ENCODE measurements at places on chromosomes 2 and 18. TPM values are rescaled to one million over a fixed set of nuclear protein-coding genes. Genes with fewer than 3 reads are reported as not detected.

- peak; percentile 85 for DNase-seq
Observed at GRCh38 chr2:138026111-138027020, 62.1 kb downstream of the HNMT start.

- DNase-seq: no peak
Observed at GRCh38 chr2:64223055-64223454, 78.8 kb upstream of the PELI1 start.

ASAP2 gene
- total RNA-seq: 5.5 TPM

DNA sequence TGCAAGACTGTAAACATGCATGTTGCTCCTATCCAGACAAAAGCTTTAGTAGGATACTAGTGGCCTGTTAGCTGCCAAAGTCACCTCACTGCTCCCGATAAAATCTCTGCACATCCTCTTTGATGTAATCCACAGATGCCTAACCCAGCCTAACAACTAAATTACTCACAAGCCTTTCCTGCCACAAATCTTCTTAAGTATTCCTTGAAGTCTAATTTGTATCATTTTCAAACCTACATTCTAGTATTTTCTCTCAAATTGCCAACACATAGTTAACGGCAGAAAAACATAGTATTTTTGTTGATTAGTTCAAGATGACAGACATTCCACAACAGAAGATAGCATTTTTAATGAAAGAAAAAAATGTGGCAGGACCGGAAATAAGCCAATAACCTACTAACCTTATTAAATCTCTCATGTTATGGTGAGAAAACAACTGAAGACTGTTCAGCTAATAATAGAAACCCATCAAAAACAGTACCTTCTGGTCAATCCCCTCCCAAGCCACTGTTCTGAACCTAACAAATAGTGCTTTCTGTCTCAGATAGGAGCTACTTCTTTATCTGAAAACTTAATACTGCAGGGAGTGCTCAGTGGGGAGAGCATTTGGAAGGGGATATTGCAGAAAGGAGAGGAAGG lies at the start of gene MPP4:
MPP4 (minus strand) TSS at position 57 of the 639 bp plus-strand sequence. CDS start 4,690 bp downstream, outside the sequence.
- DNase-seq: peak; percentile 70

DNA sequence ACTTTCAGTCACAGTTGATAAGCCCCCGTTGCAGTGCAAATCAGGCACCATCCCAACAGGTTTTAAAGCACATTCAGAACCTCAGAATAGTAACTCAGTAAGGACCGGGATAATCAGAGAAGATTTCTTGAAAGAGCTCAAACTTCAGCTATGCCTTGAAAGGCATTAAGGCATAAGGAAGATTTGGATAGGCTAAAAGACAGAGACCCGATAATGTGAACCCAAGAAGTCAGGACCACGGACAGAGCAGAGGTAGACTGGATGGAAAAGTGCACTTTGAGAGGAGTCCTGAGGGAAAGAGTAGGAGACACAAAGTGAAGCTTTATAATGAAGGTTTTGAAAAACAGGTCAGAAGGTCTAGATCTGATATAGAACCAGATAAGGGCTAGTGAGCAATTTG lies 36.9 kb upstream of the KLF7 start:
- DNase-seq: no peak

GRCh38 chr2:119279666-119280065 lies 56.0 kb downstream of the STEAP3 start:
- no peak for DNase-seq

DNA sequence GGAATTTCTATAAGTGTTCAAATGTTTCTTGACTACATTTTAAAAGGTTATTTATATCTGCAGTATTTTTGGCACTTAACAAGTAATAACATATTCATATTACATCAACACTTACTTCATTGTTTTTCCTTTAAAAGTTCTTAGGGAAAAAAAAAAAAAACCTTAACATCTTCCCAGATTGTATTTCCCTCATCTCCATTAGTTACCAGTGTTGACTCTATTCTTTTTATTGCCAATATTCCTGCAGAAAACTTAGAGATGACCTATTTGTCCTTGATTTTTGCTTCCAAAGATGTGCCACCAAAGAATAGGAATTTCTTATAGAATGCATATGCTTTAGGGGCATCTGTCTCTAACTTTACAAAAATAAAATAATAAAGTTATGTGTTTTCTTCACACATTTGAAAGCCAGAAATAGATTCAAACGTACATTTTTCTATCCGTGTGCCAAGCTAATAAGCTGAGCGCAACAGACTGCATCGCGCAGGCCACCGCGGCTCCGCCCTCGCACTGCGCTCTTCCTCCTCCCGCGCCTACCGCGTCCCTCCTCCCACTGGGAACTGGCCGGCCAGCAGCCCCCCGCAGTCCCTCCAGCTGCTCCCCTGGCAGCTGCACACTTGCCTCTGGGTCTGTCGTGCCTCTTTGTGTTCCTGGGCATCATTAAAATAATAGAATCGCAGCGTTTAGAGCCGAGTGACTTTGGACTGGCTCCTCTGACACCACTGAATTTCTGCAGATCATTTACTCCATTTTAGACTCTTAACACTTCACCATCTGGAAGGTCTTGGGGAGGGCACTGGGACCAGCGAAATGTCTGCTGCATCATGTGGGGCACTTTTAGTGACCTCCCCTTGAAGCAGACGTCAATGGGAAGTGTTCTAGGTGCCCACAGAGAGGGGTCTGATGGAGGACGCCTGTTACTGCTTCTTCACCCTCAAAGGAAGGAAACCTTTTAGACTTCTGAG lies 21.2 kb upstream of the NAB1 start:
- peak; percentile 88 for DNase-seq

GRCh38 chr2:166000401-166000800 lies 46.8 kb upstream of the TTC21B start:
- no peak for DNase-seq

DNA sequence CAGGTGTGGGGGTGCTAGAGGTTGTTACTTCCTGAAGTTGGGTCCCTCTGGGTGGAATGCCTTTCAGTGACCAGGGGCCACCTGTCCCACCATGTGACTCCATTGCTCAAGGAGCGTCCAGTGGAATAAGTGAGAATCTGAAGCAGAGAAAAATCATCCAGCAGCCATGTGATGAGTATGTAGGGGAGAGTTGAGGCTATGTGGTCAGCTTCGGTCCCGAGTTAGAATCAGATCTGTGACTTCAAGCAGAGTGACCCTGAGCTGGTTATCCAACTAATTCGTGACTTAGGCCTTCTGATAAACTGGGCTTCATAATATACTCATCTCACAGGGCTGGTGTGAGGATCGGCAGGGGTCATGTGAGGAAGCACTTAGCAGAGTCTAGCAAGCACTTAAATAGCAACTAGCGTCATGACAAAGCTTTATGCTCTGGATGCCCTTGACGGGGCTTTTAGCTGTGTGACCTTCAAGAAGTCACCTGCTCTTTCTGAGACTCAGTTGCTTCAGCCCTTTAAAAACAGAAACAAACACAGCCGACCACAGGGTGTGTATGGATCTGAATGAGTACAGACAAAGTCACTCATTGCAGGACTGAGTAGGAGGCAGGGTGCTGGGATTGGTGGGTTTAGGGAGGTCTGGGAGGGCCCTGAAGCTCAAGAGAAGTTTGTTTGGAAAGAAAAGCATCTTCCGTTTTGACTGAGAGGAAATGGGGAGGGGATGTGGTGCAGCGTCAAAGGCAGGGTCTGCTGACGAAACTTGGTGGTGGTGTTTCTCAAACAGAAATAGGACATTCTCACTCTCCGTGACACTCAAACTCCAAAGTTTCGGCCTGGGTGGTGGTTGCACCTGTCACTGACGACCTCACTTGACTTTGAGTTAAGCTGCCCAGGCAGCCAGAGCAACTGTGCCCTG lies 264.0 kb upstream of the CXCR4 start:
- DNase-seq: no peak

RAB27B gene
- total RNA-seq: not detected

DNA sequence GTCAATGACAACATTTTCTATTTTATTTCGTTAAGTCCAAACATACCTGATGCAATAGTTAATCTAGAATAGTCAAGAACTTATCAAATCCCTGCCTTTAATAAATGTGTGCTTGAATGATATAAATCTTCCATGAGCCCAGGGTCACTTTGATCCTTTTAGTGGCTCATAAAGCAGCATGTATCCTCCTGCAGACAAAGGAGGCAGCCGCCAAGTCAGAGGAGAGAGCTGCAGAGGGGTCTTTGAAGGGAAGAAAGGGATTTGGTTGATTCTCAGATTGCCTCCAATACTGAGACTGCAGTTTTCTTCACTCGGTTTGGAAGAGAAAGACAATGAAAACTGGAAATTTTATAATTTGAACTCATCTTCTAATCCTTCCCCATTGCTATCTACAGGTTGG lies 378.4 kb upstream of the PIK3C3 start:
- DNase-seq: no peak

All from G401 (cell line).